ENCODE measurements at places on chromosomes 1 and 21.

GRCh38 chr1:94560333-94560732 lies 18.8 kb upstream of the F3 start:
- DNase-seq, result no peak

GRCh38 chr1:19936061-19936750 lies 12.8 kb upstream of the PLA2G2E start:
- DNase-seq, result no peak

GRCh38 chr1:163083690-163084089 lies 14.5 kb downstream of the RGS4 start:
- no peak for DNase-seq

DNA sequence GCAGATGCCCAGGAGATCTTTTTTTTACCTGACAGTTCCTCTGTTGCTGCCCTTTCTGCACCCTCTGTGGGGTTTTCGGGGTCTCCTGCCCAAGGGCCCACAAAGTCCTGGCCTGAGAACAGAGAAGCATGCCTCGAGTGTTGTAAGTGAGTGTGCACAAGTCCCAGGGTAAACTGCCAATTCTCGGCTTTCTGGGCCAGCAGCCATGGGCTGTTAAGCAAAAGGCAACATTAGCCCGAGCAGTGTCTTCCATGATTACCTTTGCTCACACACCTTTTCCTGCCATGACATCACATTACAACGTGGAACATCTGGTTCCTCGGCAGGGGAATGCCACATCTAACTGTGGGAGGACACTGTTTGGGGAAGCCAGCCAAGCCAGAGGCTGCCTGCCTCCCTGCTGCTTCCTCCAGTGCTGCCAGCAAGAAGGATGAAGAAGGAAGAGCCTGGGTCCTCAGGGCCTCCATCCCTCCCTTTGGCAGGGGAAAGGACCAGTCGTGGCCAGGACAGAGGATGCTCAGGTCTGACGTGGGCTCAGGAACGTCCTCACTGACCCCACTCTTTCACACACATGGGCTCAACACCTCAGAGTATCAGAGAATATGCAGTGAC lies 485.9 kb downstream of the OMA1 start:
- no peak for DNase-seq

GRCh38 chr1:185500001-185500626 lies 183.1 kb upstream of the IVNS1ABP start:
- no peak for DNase-seq

- DNase-seq, result no peak
Measured at GRCh38 chr1:152451254-152451653, 37.2 kb upstream of the CRNN start.

- DNase-seq, result no peak
Measured at GRCh38 chr21:32599526-32599925, 12.7 kb downstream of the CFAP298 start.

GRCh38 chr1:207230441-207230840 lies 91.0 kb upstream of the CD55 start:
- DNase-seq, result no peak

- DNase-seq, result no peak
Measured at GRCh38 chr1:69754521-69754920, 186.8 kb downstream of the LRRC7 start.

- no peak for DNase-seq
Measured at GRCh38 chr1:205161076-205161475, 39.3 kb upstream of the RBBP5 start.

GRCh38 chr1:244634546-244634945 lies 18.4 kb upstream of the DESI2 start:
- no peak for DNase-seq

- DNase-seq, result no peak
Measured at GRCh38 chr1:210758761-210759160, 375.2 kb downstream of the KCNH1 start.

DNA sequence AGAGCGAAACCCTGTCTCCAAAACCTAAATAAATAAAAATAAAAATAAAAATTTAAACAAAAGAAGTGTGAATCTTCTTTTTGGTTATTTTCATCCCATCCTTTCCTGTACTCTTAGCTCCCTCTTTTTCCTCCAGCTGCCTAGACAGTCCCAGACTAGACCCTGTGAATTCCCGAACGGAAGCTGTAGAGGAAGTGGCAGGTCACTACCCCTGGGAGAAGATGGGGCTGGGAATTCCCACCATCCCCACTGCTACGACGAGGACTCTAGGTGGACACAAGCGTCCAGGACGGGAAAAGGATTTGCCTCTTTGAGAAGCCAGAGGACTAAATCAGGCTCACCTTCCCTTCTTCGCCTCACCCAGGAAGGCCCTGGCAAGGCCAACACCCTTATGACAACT lies 12.6 kb downstream of the RHBDL2 start:
- no peak for DNase-seq

DNA sequence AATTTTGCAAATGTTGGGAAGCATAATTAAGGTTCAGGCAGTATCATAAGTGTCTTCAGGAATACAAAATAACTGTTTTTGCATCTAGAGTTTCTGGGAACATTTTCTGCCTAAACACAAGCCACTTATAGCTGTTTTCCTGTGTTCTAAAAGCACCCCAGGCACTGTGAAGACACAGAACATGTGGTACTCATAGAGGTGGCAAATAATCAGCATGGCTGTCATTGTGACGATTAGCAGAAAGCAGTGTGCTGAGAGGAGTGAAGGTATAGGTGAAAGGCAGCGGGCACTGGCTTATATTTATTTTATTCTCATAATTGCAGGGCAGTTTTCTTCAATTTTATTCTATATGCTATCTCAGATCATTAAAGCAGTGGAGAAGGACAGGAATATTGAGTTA lies 119.6 kb downstream of the LRRC53 start:
- no peak for DNase-seq

DNA sequence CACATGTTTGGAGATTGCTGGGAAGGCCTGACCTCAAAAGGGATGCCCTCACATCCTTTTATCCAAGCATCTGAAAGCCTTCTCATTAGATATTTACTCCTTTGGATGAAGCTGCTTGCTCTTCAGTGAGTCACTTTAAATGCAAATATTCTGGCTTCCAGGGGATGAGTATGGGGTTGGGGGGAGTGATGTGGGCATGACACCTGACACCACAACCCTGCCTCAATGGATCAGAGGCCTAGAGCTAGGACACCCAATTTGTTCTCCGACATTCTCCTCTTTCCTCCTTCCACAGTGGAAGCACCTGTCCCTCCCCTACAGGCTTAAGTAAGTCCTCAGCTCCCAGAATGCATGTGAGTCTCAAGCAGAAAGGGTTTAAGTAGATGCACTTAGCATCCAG lies 238.3 kb downstream of the OMA1 start:
- no peak for DNase-seq

DNA sequence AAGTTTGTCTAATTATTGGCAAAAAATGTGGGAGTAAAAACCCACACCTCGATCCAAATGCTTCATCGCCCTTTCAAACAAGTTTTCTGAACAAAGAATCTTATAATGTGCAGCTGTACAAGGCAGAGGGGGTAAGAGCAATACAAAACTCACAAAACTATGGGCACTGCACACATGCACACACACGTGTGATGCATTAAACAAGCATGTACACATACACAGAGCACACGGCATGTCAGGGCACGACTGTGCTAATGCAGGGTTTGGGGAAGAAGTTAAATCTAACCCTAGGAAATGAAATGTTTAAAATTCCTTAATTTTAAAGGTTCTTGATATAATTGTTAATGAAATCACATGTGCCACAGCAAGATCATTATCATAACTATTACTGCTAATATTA lies 264.0 kb downstream of the SEC16B start:
- DNase-seq, result no peak

- no peak for DNase-seq
Measured at GRCh38 chr21:36908260-36908908, 58.1 kb downstream of the HLCS start.

DNA sequence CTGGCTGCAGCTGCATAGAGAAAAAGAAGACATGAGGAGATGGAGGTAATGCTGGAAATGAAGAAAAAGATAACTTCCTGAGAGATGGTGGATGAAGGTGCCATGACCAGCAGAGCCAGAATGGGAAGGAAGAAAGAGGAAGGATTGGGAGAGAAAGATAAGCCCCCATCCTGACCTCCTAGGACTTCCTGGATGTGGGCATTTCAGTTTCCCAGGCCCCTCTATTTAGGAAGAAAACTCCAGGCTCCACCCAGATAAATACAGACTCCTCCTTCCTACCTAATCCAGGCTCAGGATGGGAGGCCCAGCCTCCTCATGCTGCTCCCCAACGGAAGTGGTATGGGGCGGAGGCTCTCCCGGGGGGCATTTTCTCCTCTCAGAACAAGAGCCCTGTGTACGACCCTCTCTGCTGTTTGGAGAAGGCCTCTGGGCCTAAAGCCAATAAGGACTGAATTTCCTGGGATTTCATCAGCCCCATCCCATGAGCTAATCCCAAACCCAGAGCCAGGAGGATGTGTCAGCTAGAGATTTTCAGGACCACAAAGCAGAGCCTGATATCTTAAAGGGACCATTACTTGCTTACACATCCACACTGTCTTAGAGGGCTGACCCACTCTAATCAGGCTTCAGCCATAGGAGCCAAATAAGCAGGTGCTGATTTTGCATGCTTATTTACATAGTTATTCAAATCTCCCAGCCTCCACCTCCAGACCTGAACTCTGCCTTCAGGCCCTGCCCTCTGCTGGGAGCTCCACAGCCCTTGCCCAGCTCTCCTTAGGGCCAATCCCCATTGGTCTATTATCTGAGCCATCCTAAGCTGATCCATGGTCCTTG lies 5.1 kb upstream of the ARHGEF2 start:
- peak; percentile 72 for DNase-seq

- DNase-seq, result no peak
Measured at GRCh38 chr1:241998412-241998921, 431 bp downstream of the MAP1LC3C start.

DNA sequence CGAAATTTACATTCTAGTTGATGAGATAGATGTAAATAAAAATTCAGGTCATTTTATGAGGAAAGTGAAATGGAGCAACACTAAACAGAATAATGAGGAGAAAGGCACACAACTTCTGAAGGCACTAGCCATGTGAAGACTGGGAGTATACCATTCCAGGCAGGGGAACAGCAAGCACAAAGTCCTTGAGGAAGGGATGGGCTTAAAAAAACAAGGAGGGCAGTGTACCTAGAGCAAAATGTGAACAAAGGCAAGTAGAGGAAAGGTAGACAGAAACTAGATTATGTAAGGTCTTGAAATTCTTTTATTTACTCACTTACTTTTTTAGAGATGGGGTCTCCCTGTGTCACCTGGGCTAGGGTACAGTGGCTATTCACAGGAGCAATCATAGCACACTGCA lies 54.1 kb upstream of the LRIG2 start:
- DNase-seq, result no peak

GRCh38 chr1:209590405-209590804 lies 6.9 kb downstream of the CAMK1G start:
- peak; percentile 30 for DNase-seq
